T-helper 1 cell (primary cell): ENCODE measurements at places on chromosomes 11 and 22.

GRCh38 chr11:129939510-129939909 is 44.1 kb upstream of the NFRKB start:
- DNase-seq, result no peak

DNA sequence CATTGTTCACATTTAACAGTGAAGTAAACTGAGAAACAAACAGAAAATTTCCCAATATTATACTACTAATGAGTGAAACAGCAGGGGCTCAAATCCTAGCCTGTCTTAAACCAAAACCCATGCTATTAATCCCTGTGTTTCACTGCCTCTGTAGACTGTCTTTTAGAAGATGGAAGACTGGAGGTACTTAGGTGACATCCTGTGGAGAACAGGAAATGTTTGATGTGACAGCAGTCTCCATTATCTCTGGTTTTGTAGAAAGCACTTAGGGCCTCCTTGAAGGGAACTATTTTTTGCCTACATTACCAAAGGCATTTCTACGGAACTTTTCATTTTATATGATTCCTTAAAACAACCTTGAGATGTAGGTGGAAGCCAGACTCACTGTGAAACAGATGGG is 288.1 kb upstream of the SORL1-AS1 start:
- DNase-seq, result no peak

- DNase-seq, result no peak
These were observed 18.0 kb upstream of the DNAJB13 start for GRCh38 chr11:73932781-73933180.

DNA sequence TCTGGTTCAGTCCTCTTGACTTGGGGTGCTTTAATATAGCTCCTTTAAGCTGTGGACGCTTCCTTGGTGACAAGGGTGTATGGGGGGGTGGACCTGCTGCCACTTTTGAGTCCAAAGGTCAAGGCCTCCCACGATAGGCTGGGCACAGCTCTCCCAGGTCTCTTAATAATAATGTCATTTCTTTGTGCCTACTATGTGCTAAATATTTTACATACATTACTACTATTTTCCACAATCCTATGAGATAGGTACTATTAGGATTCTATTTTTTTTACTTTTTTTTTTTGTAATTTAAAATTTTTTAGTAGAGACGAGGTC is 304 bp upstream of the UCP3 start:
- no peak for DNase-seq

- no peak for DNase-seq
These were observed 95.2 kb upstream of the PDGFD start for GRCh38 chr11:104259121-104259610.

DNA sequence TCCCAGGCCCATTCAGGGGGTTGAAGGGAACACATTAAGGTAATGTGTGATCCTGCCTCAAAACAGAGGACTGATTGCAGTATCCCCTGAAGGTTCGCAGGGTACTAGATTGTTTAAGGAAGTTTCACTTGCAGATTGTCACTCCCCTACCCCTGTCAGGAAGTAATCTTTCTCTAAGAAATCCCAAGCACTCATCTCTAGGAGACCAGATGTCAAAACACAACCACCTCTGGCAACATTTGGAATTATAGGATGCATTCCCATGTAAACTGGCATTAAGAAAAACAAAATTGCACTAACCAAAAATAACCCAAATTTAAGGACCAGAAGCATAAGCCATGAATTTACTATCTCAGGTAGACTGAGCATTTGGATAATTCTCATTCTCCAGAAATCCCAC is 1.6 kb downstream of the MRPL17 start:
- no peak for DNase-seq

DNA sequence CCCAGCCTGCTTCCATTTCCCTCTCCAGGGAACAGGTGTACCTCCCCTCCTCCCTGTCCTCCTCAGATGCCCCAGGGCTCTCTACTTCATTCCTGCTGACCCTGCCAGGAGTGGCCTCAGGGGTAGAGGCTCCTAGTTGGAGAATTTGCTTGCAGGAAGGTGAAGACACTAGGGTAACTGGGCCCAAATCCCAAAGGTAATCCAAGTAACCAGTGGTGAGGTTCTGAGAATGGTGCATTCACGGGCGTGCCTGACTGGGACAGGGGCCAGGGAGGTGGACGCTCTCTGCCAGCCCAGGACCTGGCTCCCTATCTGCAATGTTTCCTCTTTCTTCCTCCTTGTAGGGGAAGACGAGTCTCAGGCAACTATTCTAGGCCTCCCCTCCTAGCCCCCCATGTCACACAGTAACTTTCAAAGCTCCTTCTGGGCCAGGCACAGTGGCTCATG is 2.9 kb downstream of the SLC35C1 start:
- DNase-seq, result no peak

- no peak for DNase-seq
These were observed 8.6 kb upstream of the GNAZ start for GRCh38 chr22:23061471-23062280.

GRCh38 chr11:64846998-64847666 is 2.7 kb upstream of the CDC42BPG start:
- DNase-seq, result peak; percentile 88

DNA sequence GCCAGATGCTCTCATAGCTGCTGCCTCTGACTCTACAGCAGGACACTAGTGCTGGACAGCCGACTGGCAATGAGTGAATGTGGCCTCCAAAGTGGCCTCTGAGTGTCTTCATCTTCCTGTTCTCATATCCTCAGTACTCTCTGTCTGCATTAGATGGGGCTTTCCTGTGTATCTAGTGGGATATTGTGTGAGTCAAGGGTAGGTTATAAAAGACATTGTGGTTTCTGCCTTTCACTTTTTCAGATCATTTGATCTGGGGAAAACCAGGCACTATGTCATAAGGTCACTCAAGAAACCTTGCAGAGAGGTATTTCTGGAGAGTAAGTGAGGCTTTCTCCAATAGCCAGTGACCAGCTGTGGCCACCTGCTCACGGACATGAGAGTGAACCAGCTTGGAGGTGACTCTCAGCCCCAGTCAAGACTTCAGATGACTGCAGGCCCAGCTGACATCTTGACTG is 333.6 kb upstream of the NCAM1 start:
- no peak for DNase-seq

DNA sequence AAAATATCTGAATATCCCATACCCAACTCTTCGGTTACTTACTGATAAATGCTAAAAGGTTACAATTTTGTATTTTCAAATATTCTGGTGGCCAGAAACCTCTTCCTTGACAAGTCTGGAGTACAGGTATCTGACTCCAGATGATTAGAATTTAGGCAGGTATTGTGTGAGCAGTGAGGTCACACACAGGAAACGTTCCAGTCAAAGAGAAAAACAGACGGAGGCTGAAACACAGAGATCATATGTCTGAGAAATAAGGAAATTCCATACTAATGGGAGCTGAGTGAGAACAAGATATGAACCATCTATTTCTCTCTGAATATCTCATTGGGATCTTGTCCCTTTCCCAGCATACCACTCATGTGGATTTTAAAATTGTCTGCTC is 89.4 kb upstream of the IGLL5 start:
- DNase-seq, result no peak

GRCh38 chr11:34986883-34987520 is 70.6 kb downstream of the PDHX start:
- no peak for DNase-seq

- DNase-seq, result no peak
These were observed 17.1 kb upstream of the SYTL2 start for GRCh38 chr11:85827748-85828639.

GRCh38 chr22:38953091-38953490 is 4.3 kb upstream of the APOBEC3A start:
- no peak for DNase-seq

- DNase-seq, result no peak
These were observed 71.8 kb upstream of the B3GAT1 start for GRCh38 chr11:134483857-134484256.

GRCh38 chr11:110587129-110587528 is 125.1 kb downstream of the ARHGAP20 start:
- DNase-seq, result no peak

- DNase-seq, result peak; percentile 64
These were observed 24.2 kb upstream of the TMEM123 start for GRCh38 chr11:102476812-102477211.

DNA sequence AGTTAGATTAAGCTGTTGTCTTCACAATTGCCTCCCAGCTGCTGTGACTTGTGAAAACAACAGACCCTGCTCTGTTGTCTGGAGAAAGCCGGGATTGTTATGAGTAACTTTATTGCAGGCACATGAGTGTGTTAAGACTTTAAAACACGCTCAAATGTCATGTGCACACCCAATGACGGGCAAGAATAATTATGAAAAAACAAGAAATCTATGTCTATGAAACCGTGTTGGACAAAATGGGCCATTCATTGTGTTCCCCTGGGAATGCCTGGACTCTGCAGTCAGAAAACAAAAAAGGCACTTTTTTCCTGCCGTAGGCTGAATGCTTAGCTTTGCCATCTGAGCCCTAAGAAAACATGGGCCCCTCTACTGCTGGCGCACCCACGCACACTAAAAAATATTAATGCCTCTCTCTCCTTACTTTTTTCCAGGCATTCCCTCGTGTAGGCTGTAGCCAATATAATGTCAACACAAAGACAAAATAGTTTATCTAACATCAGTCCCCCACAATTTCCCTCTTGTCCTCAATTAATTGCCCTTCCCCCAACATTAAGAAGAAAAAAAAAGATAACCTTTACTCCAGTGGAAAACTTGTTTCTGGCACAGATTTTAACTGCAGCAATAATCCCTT is 207.9 kb downstream of the SOX6 start:
- no peak for DNase-seq

DNA sequence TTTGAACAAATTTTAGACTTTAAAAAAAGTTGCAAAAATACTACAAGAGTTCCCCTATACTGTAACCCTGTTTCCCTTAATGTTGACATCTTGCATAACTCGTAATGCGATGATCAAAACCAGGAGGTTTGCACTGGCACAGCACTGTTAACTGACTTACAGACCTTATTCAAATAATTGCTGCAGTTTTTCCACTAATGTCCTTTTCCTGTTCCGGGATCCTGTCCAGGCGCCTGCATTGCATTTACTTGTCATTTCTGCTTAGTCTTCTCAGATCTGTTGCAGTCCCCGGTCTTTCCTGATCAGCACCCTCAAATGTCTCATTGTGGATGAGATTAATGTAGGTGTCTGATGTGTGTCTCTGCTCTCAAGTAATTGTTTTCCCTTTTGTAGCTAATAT is 32.0 kb downstream of the APLP2 start:
- DNase-seq, result no peak

DNA sequence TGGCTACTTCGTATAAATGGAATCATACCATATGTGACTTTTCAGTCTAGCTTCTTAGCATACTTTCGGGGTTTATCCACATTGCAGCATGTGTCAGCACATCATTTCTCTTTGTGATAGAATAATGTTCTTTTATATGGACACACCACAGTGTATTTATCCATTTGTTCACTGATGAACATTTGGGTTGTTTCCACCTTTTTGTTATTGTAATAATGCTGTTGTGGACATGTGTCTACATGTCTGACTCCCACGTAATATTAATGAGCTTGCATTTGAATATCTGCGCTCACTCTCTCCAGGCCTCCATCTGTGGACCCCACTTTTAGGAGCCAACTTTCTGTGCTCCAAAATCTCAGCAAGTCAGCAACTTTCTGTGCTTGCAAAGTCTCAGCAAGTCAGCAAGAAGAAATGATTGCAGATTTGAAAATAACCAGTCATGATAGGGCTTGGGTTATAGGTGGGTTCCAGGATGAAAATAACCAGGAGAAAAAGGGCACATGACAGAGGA is 53.9 kb upstream of the GALNT18 start:
- no peak for DNase-seq

DNA sequence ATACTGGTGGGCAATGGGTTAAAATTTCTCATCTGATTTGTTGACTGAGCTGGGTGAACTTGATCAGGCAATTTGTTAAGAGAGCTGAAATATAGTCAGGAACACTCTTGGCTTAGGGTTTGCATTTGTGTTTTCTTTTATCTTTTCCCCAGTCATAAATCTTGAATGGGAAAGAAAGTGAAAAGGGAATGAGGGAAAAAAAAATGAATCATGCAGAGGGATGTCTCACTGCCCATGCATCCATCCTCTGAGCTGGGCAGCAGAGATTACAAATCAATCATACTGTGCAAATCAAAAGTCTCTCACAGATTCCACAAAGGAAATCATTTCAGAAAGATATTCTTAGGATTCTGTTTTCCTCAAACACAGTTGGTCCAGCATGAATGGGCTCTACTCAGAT is 174.2 kb upstream of the MPPED2 start:
- no peak for DNase-seq

- DNase-seq, result no peak
These were observed 10.5 kb upstream of the ALX4 start for GRCh38 chr11:44320289-44320973.
